ENCODE measurements at places on chromosomes 4 and X. TPM values are rescaled to one million over a fixed set of nuclear protein-coding genes. Genes with fewer than 3 reads are reported as not detected.
A peak's percentile ranks its signal among the peaks of the same experiment; 100 is the strongest.

DNA sequence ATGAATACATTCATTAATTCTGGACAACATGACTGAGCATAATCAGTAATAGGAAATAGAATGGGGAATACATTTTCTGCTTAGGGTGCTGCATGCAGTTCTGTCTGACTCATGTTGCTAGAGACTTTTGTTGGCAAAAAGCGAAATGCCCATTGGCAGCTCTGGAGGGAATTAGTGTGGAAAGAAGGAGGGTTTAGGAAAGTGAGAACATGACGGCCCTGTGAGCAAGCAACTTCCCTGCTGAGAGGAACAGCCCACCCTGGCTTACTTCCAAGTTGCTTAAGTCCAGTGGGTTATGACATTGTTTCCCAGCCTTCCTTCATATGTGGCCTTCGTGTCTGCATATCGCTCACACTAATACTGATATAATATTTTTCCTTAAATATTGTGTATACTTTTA is 13.8 kb downstream of the MAD2L1 start:
- peak; percentile 26 for DNase-seq

DNA sequence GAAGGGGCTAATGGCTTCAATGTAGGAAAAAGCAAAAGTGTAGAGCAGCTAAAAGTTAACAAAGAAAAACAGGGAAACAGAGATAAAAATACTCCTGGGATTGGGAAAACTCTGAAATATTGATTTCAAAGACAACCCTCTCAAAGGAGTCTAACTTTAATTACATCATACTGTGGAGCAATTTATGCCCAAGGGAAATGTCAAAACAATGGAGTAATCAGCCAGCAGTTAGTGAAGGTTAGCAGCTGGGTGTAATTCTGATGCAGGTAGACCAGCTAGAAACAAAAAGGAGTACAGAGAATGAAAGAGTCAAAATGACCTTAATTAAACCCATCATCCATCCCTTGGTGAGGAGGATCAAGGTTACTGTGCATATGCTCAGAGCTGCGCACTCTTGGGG is 169.0 kb downstream of the ADAM29 start:
- no peak for DNase-seq

Gene GLRA2
- total RNA-seq, result 0.35 TPM

GRCh38 chr4:123843137-123843536 is 446.5 kb downstream of the SPRY1 start:
- DNase-seq, result no peak

DNA sequence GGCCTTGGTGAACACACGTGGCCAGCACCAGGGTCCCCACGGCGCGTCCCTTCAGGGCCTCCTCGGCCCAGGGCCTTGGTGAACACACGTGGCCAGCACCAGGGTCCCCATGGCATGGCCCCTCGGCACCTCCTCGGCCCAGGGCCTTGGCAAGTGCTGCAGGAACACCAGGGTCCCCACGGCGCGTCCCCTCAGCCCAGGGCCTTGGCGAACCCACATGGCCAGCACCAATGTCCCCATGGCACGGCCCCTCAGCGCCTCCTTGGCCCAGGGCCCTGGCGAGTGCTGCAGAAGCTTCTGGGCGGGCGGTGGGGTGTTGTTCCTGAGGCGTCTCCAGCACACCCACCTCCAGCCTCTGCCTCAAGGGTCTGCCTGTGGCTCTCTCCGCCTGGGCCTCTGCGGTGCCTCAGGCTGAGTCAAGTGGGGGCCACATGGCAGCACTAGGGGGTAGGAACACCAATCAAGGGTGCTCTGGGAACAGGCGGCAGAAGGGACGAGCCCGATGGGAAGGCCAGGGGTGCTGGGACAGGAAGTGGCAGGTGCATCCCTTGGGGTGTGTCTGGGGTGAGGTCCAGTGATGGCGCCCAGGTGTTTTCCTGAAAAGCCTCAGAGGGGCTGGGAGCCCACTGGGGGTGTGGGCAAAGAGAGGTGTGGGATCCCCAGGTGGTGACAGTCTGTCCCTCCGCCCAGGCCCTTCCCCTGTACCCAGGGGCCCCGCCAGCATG is 41.8 kb upstream of the CPLX1 start:
- no peak for DNase-seq

Gene FOXR2
- not detected for total RNA-seq
